ENCODE measurements at places on chromosomes 2 and 18.

- DNase-seq = no peak
These were observed 324.9 kb upstream of the SLC14A2 start for GRCh38 chr18:45290364-45290763.

DNA sequence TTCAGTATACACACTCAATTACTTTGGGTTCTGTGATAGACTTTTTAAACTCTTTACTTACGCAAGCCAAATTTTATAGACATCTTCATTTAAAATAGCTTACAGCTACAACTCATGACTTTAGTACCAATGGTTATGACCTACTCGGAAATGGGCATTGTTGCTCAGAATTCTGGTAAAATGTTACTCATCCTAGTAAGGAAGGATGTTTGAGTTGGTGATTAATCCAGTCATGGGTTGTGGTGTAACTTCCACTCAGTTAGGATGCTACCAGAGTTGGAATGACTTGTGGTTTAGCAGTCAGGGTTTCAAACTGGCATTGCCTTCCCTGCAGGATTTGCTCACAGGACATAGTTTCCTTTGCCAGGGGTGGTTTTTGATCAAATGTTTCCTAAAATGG, 7.4 kb upstream of the NPC1 start:
- no peak for DNase-seq

GRCh38 chr2:133644846-133645245, 76.6 kb upstream of the NCKAP5 start:
- DNase-seq = no peak

- DNase-seq = no peak
These were observed 31.7 kb upstream of the DYNC1I2 start for GRCh38 chr2:171655586-171655985.

- DNase-seq = no peak
These were observed 32.8 kb downstream of the KATNAL2 start for GRCh38 chr18:46950064-46950656.

DNA sequence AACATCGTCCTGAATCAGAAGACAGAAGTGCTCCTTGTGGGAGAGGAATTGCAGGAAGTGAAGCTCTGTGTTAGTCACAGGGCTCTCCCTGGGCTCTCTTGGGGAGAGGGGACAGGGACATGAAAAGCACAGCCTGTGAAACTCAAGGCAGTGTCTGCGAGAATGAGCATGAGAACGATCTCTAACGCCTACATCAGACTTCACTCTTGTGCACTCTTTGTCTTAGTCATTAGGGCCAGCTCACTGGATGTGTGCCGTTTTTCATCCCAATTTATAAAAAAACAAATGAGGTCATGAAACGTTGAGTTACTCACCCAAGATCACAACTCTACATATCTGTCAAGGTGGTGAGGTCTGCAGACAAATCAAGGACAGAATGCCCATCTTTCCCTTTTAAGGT, 27.0 kb upstream of the TWIST2 start:
- no peak for DNase-seq

DNA sequence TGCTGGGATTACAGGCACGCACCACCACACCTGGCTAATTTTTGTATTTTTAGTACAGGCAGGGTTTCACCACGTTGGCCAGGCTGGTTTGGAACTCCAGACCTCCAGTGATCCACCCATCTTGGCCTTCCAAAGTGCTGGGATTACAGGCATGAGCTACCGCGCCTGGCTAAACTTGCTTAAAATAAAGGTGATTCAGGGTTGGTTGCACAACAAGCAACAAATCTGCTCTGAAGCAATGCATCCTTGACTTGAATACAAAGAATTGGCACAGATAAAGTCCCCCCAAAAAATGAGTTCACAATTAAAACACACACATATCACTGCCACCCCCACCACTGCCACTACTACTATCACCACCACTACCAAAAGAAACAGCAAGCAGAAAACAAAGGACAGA, 34.9 kb downstream of the CCDC88A start:
- DNase-seq = no peak

- DNase-seq = no peak
These were observed 37.9 kb upstream of the ITGA4 start for GRCh38 chr2:181419129-181419855.

- no peak for DNase-seq
These were observed at the start of gene CBLN2 for GRCh38 chr18:72544092-72544886. TSS of gene CBLN2 (minus strand) at chr18:72544342. CDS start at chr18:72542160, 2,182 bp downstream.
